ENCODE measurements at places on chromosomes 2 and 18.

GRCh38 chr2:138565230-138565598 lies 63.6 kb downstream of the SPOPL start:
- no peak for DNase-seq

DNA sequence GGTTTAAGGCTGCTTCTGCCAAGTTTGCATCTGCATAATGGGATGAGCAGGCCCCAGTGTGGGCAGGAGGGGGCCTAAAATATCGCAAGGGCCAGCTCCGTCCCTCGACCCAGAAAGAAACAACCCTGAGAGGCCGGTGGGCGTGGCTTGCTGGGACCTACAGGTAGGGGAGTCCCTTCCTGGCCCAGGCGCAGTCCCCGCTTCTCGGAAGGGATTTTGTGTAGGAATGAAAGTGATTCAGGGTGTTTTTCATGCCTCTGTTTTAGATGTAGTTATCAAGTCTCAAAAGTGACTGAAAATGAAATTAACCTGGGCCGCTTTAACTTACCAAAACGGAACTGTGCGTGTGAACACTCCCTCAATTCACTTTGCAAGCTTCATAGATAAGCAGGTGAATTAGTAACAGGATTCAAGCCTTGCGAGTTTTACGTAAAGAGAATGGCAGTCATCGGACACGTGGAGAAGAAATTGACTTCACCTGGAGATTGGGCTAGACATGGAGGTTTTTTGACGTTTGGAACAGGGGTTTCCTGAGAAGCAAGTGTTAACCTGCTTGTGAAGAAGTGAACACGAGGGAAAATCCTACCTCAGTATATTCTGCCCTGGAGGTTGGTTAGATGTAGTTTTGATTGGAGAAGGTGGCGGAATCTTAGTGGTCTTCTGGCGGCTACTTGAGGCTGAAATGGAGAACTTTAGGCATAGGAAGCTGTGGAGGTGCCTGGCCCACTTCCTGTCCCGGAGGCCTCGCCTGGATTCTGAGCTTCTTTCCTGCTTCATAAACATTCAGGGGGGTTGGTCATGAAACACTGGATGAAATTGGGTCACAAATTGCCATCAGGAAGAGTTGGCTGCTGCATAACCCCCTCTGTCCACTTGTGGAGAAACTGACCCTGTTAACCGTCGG lies 1.7 kb downstream of the NCK2 start:
- DNase-seq, result no peak

DNA sequence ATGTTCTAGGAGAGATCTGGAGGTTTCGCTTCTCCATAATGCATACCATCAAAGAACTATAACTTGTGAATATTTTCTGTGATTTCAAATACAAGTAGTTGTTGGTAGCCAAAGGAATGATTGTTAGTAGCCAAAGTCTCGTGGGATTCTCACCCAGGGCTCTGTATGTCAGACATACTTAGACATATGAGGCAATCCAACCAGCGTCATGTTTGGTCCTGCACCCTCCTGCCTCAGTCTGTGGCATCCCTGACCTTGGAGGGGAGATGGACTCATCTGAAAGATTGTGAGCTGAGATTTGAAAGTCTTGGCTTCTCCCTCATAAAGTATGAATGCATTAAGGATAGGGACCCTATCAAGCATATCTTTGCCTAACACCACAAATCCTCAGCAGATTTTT lies 81.2 kb downstream of the CTIF start:
- DNase-seq, result no peak

- no peak for DNase-seq
These were observed 300.1 kb upstream of the SLC8A1 start for GRCh38 chr2:40751981-40752380.

- DNase-seq, result no peak
These were observed 25.9 kb downstream of the THADA start for GRCh38 chr2:43569921-43570320.

DNA sequence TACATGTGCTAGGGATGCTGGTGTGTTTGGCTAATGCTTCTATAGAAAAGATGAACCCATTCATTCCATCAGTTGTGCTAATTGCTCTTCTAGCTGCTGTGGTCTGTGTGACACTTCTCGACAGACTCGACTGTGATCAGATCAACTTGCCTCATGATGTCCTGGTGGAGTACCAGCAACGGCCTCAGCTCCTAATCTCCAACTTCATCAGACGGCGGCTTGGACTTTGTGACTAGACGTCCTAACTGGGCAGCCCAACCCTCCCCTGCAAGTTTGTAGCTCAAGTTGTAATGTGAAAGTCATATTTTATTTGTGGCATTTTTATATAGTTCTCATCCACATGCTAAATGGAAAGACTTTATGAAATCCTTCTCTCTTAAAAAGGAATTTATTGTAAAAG lies 33.0 kb downstream of the UPP2 start:
- DNase-seq, result no peak

DNA sequence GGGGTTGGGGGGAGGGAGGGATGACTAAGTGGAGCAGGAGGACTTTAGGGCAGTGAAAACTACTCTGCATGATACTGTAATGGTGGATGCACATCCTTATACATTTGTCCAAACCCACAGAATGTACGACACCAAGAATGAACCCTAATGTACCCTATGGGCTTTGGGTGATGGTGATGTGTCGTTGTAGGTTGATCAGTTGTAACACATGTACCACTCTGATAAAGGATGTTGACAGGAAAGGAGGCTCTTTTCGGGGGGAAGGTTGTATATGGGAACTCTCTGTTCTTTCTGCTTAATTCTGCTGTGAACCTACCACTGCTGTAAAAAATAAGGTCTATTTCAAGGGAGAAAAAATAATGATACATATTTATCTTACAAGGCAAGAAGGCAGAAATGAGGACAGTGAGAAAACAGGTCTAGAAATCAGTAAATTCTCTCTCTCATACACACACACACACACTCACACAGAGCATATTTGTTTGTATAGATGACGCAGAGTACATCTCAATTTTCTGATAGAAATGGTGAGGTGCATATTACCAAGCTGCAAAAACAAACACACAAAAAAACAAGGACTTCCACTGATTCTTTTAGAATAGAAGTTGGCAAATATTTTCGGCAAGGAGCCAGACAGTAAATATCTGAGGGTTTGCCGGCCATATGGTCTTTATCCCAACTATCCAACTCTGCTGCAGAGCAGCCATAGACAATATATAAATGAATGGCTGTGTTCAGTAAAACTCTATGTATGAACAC lies 20.2 kb downstream of the FAM124B start:
- no peak for DNase-seq

- DNase-seq, result peak; percentile 78
These were observed 1.4 kb downstream of the PSME4 start for GRCh38 chr2:53969285-53969967.

DNA sequence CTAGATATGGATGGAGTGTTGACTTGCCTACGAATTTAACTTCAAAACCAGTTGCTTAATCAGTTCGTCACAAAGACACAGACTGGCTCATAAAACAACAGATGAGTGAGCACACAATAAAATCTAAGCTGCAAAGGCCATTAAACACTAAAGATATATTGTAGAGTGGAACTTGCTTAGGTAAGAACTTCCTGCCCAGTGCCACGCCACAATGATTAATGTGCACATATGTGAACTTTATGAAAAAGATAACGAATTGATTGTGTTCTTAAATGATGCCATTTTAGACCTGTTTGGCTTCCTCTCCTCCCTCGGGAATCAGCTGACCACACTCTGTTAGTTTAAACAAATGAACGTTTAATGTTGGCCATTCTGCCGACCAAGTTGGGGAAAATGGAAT lies 2031.3 kb upstream of the CELF4 start:
- no peak for DNase-seq

DNA sequence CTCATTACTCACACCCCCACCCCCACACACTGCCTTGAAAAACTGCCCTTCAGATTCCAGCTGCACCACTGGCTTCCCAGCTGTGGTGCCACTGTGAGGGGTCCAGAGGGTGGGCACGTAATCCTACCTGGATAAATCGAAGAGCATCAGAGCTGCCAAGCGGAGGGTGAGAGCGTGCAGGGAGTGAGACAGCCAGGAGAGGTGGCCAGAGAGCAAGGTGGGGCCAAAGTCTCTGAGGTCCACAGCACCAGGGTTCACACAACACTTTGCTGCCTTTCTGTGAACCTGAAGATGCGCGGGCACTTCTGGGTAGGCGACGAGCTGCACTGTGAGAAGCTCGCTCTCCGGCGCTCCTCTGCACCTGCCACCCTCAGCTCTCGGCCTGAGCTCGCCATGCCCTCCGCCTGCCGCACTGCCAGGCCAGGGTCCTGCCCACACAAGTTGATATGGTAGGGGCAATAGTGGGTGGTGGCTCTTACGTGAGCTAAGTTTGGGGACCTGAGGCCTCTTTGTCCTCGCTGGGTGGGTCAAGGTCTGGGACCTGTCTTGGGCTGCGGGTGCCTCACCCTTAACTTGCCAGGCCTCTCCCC lies 83.9 kb downstream of the MARCO start:
- DNase-seq, result no peak

GRCh38 chr2:178865999-178866398 lies 58.8 kb upstream of the TTN start:
- no peak for DNase-seq

- peak; percentile 32 for DNase-seq
These were observed 36.0 kb downstream of the FARP2 start for GRCh38 chr2:241391892-241392665.

- DNase-seq, result no peak
These were observed 142.8 kb upstream of the ID2 start for GRCh38 chr2:8538931-8539621.

DNA sequence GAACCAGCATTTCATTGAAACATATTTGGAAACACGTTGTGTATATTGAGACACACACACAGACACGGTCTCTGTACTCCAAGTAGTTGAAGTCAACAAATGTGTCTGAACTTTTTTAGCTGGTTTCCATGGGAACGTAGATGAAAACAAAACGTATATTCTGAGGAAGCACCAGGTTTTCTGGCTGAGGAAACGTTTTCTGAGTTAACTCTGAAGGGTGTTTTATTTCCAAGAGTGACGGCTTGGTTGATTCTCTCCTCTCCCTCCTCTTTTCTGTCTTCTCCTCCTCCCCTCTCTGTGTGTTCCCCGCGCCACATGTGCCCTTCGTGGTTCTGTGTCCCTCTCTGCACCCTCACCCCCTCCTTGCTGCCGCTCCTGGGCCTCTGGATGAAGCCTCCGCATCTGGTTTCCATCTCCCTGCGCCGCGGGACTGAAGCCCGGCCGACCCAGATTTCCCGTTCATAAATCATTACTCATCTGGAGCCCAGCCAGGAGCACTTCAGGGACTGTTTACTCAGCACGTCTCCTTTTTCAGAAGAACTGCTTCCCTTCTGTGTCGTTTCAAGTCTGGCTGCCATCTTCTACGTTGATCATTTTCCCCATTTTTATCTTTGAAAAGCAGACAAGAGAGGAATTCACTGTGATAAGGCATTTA lies 122.7 kb downstream of the COL6A3 start:
- peak; percentile 83 for DNase-seq

All from SHP77 (cell line).